CD8-positive, alpha-beta T cell (primary cell): ENCODE measurements at places on chromosomes 6 and 20.

- no peak for DNase-seq
Observed at GRCh38 chr6:138527411-138528088, 28.3 kb upstream of the NHSL1 start.

DNA sequence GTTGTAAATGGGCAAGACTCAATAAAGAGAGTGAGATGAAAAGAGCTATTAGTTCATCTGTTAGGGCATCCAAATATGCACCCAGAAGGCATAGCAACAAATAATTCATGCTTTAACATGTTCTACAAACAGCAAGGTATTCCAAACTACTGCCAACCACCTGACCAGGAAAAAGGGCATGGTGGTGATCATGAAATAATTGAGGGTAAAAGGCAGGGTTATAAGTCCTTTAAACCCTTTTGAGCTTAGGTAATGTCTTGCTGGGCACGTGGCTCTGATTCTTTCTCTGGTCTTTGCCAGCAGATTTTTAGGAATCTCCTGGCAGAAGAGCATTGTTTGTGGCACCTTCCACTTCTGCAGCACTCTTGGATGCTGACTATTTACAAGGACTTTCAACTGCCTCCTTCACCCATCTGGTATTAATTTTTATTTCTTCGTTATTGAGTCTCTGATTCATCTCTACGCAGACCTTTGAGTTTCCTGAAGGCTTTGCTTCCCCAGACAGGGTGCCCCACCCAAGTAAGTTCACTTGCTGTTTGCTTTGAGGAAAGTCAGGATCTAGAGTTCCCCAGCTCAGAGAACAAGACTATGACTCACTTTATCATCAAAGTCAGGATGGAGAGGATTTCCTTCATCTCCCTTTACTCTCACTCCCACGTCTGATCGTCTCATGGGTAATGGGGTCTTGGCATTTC is 83.4 kb upstream of the NEDD9 start:
- no peak for DNase-seq

GRCh38 chr6:148494226-148494625 is 151.6 kb downstream of the SASH1 start:
- no peak for DNase-seq

- DNase-seq, result no peak
Observed at GRCh38 chr6:30244560-30244959, 31.4 kb upstream of the TRIM26 start.

GRCh38 chr6:134840086-134840867 is 109.6 kb downstream of the ALDH8A1 start:
- no peak for DNase-seq

DNA sequence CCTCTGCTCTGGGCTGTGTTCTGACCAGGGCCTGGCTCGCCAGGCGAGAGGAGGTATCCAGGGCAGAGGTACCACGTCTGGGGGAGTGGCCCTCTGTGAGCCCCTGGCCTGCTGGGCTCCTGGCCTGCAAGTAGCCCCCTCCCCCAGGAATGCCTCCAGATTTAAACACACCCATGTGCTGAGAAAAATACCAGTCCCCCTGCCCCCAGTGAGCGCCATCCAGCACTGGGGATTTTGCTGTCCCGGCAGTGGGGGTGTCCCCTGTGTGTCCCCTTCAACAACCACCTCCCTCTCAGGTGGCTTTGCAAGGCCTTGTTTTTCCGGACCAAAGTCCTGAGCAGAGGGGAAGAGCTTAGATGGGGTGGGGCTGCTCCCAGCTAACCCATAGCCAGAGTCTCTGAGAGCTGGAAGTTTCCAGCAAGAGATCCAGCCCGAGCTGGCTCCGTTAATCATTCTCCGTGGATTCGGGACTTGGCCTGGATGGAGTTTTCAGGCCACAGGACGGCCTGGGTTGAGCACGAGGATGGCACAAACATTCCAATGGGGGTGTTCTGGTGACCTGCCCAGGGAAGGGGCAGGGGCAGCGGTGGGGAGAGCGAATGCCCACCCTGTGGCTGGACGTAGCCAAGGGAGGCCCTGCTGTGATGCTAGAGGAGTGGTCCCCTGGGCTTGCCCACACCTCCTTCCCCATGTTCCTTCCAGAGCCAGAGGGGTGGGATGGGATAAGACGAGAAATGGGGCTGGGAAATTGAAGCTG is 29.0 kb downstream of the PCK1 start:
- no peak for DNase-seq

- DNase-seq, result no peak
Observed at GRCh38 chr6:29494131-29494530, 6.4 kb upstream of the MAS1L start.

DNA sequence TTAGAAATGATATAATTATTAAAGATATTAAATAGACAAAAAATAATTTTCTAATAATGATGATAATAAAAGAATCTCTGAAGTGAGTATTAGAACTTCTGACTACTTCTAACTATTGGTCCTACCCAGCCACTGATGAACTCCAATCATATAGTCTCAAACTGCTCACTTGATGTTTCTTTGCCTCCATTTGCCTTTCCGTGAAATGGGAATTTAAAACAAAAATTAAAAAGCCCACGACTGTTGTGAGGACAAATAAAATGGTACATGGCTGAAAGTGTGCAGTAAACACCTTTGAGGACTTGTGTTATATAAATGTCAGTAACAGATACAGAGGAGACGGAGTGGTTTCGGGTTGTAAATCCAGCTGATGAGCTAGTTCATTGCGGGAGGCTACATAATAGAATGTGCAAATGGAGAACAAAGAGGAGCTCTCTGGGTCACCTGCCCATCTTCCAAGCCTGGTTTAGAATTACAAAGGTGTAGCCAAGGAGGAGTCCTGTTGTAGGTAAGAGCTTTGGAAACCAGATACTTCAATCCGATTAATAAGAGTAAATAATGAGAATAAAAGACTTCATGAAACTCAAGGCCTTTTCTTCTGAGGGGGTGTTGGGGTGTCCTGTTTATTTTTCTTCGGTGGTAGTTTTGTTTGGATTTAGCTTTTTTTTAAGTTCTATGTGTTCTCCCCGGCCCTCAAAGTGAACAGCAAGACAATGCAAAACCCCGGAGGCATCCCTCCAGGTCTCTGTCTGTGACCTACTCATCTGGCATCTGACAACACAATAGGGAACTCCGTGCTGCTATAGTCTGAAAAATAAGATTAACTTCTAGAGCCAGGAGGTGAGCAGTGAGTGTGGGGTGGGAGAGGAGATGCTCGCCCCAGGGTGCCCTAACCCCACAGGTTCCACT is 4.4 kb upstream of the PXDC1 start:
- DNase-seq, result no peak

- no peak for DNase-seq
Observed at GRCh38 chr6:53310771-53311585, 37.8 kb downstream of the ELOVL5 start.

DNA sequence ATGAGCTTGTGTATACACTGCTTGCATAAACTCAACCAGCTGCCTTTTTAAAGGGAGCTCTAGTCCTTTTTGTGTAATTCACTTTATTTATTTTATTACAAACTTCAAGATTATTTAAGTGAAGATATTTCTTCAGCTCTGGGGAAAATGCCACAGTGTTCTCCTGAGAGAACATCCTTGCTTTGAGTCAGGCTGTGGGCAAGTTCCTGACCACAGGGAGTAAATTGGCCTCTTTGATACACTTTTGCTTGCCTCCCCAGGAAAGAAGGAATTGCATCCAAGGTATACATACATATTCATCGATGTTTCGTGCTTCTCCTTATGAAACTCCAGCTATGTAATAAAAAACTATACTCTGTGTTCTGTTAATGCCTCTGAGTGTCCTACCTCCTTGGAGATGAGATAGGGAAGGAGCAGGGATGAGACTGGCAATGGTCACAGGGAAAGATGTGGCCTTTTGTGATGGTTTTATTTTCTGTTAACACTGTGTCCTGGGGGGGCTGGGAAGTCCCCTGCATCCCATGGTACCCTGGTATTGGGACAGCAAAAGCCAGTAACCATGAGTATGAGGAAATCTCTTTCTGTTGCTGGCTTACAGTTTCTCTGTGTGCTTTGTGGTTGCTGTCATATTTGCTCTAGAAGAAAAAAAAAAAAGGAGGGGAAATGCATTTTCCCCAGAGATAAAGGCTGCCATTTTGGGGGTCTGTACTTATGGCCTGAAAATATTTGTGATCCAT is 15.3 kb downstream of the TNFAIP3 start:
- no peak for DNase-seq

DNA sequence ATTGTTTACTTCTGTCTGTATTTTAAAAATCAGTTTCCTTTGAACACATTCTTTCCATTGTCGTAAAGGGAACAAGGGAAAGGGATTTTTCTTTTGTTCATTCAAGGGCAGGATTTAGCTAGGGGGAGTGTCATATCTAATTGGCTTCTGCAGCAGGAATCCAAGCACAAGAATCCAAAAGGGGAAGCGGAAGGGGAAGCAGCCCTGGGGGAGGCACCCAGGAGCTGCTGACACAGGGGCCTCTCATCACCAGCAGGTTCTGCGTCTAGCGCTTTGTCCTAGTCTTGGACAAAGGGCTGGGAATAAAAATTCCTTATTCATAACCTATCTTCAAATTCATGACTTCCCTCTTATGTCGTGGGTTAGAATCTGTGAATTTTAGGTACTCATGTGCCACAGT is 13.7 kb downstream of the RIPK1 start:
- DNase-seq, result no peak

DNA sequence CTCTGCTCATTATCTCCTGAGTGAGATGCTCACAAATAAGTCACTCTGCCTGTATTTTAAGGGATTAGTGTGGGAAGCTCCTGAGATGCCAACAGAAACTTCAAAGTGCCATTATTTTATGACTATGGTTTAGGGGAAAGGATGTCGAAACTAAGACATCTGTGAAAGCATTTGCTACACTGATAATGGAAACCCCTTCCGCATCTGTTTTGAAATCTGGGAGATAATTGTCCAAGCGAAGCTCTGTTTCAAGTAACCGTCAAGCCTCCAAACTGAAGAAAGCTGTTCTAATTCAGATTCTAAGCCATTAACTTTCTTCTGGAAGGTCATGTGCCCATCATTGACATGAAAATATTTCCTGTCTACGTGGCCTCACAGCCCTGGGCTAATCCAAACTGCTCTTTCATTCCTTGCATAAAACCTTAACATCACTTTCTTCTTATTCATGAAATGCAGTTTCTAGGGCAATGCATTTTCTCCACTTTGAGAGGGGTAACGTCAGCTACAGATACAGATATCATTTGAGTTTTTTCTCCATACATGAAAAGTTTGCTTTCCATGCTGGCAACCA is 932.0 kb downstream of the C6orf118 start:
- DNase-seq, result no peak

- no peak for DNase-seq
Observed at GRCh38 chr6:75244063-75244584, 523 bp upstream of the COX7A2 start.

GRCh38 chr6:44837255-44837654 is 449.7 kb downstream of the CDC5L start:
- DNase-seq, result no peak

- DNase-seq, result no peak
Observed at GRCh38 chr6:166542580-166542912, 43.9 kb downstream of the RAMACL start.

DNA sequence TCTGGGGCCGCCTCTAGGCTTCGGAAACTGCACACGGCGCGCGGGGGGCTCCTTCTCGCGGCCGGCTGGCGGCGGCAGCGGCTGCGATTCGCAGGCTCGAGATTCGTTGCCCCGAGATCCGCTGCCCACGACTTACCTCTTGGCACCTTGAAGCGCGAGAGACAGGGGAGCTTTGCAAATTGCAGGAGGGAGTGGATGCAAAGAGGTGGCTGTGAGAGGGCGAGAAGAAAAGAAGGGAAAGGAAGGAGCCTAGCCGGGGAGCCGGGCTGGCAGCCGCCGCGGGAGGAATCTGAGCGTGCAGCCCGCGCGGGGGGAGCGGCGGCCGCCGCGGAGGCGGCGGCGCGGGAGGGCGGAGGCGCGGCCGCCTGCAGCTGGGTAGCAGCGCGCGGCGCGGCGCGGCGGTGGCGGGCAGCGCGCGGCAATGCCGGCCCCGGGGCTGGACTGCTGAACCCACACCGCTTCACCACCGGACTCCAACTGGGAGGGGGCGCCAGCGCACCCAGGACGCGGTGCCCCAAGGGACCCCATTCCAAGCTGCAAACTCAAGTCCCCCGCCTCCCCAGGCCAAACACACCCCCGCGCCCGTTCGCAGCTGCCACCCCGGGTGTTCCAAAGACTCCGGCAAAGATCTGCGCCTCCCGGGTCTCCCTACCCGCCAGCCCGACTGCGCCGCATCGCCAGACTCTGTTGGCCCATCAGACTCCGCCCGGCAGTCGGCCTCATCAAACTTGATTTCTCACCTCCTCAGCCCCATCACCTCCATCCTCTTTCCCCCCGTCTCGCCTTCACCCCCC is 44.2 kb upstream of the SUPT3H start:
- peak; percentile 39 for DNase-seq

GRCh38 chr6:32952817-32953739 is at the start of gene HLA-DMA:
TSS of gene HLA-DMA (minus strand) at chr6:32953097. CDS start at chr6:32953036, 61 bp downstream.
- DNase-seq, result peak; percentile 92

- no peak for DNase-seq
Observed at GRCh38 chr20:56032251-56032650, 26.9 kb upstream of the CBLN4 start.

DNA sequence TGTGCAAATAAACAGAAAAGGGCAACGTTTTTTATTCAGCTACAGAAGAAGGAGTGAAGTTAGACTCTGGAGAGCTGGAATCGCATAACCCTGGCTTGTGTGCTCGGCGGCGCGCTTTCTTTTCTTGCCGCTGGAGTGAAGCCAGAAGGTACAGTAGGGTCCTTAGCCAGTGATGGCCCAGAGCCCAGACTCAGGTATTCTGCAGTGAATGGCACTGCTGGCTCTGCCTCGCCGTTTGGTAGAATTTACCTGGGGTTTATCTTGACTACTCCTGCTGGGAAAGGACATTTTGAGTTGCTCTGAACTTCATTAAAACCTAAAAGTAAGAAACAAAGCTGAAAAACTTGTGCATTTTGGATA is 56.9 kb upstream of the TIAM2 start:
- DNase-seq, result no peak

DNA sequence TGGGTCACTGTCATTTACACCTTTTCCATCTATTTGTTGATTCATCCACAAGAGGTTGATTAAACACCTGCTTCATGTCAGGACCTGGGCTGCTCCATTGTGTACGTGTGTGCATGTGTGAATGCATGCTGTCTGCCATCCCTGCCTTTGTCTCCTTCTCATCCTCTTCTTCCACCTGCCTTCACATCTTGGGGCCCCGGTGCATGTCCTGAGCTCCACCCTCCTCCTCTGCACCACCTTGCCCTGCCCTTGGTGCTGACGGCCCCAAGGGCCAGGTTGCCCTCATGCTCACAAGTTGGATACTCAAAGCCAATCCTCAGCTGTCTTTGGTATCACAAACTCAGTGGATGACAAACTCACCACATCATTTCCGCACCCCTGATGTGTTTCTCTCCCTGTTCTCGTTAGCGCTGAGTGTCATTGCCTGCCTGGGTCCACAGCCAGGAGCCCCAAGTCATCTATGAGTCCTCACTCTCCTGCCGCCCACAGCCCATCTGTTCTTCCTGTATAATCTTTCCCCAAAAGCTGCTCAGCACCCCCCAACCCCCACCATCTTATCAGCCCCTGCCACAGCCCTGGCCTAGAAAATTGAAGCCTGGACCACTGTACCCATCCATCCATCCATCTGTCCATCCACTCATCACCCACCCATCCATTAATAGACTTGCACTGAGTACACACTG is 85.0 kb downstream of the SRC start:
- DNase-seq, result no peak

GRCh38 chr20:62825986-62826645 is 9.3 kb downstream of the COL9A3 start:
- DNase-seq, result peak; percentile 21
